ENCODE measurements at places on chromosomes 3 and 15.

GRCh38 chr3:194817936-194818335, 132.3 kb downstream of the FAM43A start:
- DNase-seq, result no peak

DNA sequence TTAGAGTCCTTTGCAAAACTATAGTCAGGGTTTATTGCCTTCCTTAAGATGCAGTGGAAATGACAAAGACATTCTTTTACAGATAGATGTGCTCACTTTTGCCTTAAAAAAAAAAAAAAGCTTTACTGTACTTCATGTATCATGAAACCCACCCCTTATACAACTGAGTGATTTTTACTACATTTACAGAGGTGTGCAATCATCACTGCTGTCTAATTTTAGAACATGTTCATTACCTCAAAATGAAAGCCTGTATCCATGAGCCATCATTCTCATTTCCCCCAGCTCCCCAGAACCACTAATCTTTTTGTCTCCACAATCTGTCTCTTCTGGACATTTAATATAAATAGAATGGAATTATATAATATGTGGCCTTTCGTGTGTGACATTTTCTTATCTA, 111.9 kb downstream of the NR1I2 start:
- no peak for DNase-seq

GRCh38 chr15:90530250-90531051, 728 bp downstream of the CRTC3 start:
- DNase-seq, result peak; percentile 76

- DNase-seq, result no peak
Observed at GRCh38 chr3:107988460-107989175, 102.2 kb downstream of the CD47 start.

- no peak for DNase-seq
Observed at GRCh38 chr15:31347067-31347975, 20.7 kb downstream of the KLF13 start.

DNA sequence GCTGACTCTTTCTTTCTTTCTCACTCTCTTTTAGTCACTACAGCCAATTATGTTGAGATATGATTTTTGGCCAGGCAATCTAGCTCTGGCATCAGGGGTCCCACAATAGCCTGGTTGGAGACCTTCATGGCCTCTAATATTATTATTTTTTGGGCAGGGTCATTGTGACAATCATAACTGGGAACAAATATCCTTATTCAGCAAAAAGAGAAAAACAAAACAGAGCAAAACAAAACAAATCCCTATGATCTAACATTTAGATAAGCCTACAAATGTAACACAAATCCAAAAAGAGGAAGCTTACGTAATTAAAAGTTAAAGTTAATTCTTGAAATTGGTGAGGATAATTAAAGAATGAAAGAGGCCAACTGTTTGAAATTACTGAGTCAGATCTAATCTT, 640.0 kb downstream of the TUSC7 start:
- no peak for DNase-seq

- no peak for DNase-seq
Observed at GRCh38 chr15:77059786-77060361, 11.0 kb downstream of the TSPAN3 start.

- no peak for DNase-seq
Observed at GRCh38 chr3:128068156-128068620, 16.0 kb downstream of the SEC61A1 start.

DNA sequence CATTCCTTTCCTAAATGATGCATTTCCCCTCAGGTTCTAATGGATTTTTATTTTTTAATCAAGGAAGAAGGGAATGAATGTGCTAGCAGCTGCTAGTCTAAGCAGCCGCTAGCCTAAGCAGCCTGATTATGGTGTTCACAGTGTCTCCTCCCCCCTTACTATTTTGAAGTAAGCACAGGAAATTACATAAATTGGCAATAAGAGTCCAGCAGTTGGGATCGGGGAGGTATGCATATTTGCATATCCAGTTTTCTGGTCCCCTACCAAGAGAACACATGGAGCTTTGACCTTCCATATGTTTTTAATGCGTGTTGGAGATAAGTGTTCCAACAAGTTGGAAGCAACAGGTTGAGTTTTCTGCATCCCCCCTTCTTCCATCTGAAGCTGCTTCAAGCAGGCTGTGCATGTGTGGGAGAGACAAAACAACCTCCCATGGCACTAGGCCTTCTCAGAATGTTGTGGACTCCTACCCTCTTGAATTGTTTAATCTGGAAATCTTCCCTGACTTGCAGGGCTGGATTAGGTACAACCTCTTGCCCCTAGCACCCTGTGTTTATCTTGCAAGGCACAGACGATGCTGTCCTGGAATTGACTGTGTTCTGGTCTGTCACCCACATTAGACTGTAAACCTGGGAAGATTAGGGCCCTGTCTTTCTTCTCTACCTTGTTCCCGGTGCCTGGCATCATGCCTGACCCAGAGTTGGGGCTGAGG, 124.8 kb upstream of the LRIG1 start:
- no peak for DNase-seq

DNA sequence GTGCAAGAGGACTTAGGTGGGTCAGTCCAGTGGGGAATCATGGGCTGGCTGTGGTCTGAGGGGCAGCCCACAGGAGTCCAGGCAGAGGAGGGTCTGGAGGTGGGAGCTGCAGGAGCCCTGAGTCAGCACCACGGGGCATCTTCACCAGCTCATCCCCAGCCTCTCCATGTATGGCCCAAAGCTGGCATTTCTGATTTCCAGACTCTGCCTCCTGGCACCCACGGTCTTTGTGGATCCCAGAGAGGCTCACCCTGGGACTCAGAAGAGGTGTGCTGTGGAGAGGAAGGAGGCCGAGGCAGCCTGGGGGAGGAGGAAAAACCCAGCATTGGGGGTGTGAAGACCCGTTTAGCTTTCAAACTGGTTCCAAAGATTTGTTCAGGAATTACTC, 64.5 kb upstream of the KLF13 start:
- peak; percentile 57 for DNase-seq

DNA sequence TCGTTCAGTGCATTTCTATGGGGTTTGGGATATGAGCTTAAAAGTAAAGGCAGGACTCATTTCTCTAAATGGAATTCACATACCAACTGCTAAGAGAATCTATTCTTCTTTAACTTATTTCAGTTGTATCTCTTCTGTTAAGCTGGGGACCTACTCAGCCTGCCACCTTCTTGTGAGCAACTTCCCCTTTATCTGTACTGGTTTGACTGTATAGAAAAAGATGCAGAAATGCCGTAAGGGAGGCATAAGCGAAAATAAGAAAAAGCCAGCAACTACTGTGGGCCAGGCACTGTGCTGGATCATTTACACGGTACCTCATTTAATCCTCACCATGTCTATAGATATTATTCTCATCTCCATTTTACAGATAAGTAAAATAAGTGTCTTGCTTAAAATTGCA, 38.4 kb downstream of the RBMS3 start:
- DNase-seq, result no peak

GRCh38 chr3:197775317-197775716, 15.7 kb upstream of the LRCH3 start:
- no peak for DNase-seq

DNA sequence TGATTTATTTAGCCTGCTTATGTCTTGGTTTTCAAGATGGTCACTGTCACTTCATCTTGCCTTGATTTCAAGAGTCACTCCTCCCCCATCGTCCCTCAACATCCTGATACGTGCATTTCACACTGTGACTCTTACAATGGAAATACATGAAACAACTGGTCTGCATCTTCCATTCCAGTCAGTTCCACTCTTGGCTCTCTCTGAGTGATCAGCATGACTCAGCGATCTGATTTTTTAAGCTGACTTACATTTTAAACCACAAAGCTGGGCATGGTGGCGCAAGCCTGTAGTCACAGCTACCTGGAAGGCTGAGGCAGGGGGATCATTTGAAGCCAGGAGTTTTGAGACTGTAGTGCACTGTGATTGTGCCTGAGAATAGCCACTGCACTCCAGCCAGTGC, 271.2 kb upstream of the ROPN1 start:
- DNase-seq, result no peak

DNA sequence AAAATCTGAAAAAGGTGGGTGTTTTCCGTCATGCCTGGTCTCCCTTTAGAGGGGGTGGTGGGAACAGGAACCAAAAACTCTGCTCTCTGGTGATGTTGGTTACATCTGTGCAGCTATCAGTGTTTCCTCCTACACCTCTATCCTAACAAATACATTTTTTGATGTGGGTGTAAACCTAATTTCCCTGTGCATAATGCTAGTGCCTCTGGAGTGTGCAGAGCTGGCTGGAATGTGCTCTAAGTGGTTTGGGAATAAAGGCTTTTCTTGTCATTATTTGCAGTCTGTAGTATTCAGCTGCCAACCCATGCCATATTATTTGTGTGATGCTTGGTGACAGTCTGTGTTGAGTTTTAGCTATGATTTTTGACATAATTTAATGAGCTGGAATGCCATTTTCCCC, 547.6 kb downstream of the NLGN1 start:
- DNase-seq, result no peak

DNA sequence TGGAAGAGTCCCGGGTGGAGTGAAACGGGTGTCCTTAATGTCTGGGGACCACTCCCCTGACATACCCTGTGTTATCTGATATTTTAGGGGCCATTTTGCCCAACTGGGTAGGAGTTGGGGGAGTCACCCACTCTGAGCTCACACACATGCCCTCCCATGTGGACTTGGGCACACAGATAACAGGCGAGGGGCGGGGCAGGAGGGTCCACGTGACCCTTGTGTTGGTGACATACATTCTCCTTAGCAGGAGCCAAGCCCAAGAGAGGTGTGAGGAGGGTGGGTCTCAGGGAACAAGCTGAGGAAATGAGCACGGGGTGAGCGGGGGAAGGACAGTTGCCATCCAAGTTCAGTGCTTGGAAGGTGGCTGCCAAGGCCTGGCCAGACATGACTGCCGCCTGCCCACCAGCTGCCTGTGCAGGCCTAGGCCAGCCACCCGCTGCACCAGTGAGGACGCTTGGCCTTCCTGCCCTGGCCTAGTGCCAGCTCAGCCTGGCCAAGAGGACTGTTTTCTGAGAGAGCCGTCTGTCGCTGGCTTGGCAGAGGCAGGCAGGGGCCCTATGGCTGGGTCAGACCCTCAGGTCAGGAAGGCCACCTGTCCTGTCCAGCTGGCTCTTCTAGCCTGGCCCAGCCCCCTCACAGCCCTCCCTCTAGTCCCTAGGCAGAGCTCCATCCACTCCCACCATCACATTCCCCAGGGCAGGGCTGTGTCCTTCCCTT, 31.3 kb upstream of the TMEM115 start:
- no peak for DNase-seq

- no peak for DNase-seq
Observed at GRCh38 chr3:142987707-142988106, 13.7 kb upstream of the U2SURP start.

DNA sequence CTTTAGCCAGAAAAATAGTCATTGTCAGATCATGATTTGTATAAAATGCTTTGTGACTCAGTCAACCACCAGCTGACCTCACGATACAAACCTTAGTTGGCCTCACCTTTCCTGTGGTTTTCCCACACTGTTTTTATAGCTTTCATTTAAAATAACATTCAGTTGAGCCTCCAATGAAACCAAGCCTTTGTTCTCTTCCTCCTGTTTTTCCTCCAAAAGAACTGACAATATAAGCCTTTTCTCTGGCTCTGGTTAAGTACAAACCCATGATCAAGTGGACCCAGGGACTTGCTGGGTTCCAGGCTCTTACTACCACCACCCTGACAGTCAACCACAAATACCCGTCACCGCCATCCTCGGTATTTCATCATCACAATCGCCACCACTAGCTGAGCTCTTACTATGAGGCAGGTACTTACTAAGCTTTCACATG, 81.7 kb downstream of the TAMM41 start:
- DNase-seq, result no peak

DNA sequence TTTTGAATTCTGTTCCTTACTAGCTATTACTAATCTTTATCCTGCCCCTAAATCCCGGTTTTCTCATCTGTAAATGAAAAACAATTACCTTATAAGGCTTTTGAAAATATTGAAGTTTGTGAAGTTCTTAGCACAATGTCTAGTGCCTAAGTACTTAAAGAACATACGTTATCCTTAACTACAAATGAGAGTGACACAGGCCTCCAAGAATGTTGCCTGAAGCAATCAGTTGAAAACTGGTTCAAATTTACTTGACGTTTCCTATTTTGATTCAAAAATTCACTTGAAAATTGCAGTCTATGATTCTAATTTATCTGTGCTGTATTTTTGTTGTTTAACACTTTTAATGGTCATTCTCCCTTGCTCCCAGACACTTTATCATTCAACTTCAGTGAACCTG, 3.2 kb downstream of the SENP7 start:
- DNase-seq, result no peak

GRCh38 chr3:180408654-180409053, 193.3 kb upstream of the TTC14 start:
- no peak for DNase-seq

GRCh38 chr3:129576514-129577352, 29.7 kb downstream of the PLXND1 start:
- no peak for DNase-seq

- peak; percentile 76 for DNase-seq
Observed at GRCh38 chr15:20356444-20356910, 185.1 kb downstream of the GOLGA6L6 start.

DNA sequence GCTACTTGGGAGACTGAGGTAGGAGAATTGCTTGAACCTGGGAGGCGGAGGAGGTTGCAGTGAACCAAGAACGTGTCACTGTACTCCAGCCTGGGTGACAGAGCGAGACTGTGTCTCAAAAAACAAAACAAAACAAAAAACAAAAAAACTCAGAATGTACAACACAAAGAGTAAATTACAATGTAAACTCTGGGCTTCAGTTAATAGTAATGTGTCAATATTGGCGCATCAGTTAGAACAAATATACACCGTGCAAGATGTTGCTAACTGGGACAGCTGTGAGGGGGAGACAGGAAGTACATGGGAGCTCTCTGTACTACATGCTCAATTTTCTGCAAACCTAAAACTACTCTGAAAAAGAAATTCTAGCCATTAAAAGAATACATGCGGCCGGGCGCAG, 23.5 kb upstream of the TRPM1 start:
- DNase-seq, result no peak

DNA sequence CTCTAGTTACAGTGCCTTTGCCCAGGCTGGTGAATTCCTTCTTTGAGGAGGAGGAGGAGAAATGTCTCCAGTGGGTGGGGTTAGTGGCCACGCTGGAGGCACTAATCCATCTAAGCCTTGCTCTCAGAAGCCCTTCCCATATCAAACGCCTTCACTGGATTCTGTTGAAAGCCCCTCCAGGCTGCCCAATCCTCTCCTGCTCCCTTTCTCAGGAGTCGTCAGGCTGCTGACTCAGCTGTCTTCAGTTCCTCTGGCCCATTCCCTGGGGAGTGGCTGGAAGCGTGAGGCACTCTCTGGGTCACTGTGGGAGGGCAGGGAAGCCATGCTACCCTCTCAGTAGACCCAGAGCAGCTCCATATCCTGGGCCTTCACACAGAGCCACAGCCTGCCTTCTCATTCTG, 2.7 kb downstream of the AP2M1 start:
- DNase-seq, result no peak

DNA sequence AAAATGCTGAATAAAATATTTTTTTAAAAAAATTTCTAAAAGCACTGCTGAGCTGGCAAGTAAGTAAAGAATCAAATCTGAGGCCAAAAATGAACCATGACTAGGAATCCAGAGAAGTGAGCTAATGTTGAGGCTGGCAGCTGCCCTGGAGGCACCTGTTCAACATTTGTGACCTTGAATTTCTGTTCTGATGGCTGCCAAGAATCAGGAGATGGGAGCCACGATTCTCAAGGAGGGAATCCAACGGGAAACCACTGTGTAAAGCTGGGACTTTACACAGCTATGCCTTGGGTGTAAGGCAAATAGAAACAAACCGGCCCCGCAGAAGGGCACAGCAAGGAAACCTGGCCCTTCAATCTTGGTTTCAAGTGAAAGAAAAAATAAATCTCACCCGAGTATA, 22.7 kb downstream of the HEG1 start:
- no peak for DNase-seq

- DNase-seq, result no peak
Observed at GRCh38 chr15:95929232-95929846, 401.2 kb upstream of the NR2F2 start.

- DNase-seq, result peak; percentile 50
Observed at GRCh38 chr15:74060251-74060650, 22.1 kb downstream of the GOLGA6A start.

Measured in coronary artery (tissue), 2 donors.